ENCODE measurements at places on chromosomes 16 and 17.

- DNase-seq, result peak; percentile 41
Measured at GRCh38 chr16:735982-736453, 4.8 kb downstream of the CIAO3 start.

- peak; percentile 50 for DNase-seq
Measured at GRCh38 chr16:55711959-55712876, 56.4 kb downstream of the SLC6A2 start.

DNA sequence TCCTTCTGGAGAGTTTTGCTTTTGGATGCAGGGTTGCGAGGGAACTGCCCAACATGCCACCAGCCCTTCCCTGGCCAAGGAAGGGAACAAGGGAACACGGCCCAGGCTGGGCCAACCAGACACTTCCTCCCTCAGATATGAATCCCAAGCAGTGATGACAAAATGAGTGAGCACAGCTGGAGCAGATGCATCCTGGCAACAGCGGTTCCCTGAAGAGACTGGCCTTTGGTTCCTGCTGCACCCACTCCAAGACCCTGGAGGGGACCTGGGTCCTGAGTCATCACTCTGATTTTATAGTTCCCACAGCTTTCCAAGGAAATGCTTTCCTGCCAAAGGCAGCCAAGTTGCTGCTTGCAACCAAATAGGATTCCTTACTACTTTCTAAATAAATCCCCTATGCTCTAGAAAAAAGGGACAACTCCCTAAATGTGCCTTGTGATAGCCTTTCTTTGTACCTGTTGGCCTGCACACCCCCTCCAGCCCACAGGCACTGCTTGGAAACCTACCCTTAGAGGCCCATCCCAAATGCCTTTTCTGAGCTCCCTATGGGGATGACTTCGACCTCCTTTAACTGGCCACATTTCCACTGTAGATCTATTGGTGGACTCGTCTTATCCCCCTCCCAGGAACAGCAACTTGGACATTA lies 5.3 kb downstream of the ST3GAL2 start:
- no peak for DNase-seq

DNA sequence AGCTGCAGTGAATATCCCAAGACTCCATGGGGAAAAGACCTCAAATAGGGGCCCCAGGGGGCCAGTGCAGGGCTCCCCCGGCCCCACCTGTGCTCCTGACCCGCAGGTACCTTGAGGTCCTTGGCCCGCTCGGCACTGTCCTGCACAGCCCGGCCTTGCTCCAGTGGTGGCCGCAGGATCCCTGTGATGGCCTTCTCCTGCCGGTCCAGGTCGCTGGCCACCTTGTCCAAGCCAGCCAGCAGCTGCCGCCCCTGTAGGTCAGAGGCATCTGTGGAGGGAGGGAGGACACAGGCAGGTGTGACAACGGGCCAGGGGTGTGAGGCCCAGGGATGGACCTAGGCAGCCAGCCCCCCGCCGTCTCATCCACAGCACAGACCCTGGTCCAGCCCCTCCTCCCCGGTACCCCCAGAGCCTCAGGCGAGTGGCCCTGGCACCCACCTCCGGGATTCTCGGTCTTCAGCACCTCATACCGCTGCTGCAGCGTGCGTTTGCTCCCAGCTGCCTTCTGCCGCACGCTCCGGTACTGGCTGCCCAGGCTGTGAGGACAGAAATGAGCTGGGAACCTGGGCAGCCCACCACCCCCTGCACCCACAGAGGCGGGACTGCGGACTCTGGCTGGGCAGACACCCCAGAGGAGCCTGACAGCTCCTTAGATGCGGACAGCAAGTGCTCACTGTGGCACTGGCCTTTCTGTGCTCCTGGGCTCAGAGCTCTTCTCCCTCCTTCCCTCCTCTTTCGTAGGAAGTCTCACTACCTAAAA lies 43.7 kb downstream of the PPL start:
- DNase-seq, result no peak

DNA sequence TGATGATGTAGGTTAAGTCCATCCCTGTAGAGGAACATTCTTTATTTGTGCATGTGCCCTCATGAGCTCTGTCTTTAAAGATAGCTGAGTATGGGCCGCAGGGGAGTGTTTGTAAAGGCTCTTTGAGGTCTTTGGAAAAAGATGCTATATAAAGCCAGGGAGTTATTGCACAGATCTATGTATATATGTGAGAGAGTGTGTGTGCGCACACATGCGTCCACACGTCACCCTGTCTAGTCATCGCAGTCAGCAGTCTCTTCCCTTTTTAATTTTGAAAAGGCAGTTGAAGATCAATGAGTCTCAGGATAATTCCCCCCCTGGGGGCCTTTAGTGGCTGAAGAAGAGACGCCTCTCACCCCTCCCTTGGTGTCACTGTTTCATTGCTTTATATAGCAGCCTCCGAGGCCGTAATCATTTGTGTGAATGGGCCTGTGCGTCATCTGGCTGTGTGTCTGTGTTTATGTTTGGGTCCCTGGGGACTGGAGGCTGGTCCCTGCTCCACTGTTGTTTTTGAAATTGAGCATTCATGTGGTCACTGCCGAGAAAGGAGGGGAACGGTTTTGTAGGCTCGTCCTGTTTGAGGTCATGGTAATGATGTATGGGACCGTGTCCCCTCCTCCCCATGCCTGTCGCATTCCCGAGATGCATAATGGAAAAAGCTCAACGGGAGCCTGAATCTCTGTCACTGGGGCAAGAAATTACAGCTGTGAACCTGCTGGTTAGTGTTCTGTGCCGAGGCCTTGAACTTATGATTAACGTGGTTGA lies 143.9 kb downstream of the SNX29 start:
- DNase-seq, result no peak

DNA sequence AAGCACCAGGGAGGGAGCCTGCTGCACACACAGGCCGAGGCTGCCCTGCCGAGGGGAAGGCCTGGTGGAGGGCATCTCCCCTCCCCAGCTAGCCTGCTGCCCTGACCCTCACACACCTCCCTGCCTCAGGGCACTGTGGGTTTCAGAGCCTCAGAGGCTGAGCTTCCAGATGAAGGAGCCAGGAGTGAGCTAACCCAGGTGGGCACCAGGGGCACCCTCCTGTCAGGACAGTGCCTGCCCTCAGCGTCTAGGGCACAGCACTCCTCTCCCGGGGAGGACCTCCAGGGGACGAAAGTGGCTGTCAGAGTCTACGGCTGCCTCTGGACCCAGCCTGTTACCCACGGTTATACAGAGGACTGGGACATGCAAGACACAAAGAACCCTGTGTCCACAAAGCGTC lies 22.8 kb upstream of the DLX4 start:
- DNase-seq, result no peak

DNA sequence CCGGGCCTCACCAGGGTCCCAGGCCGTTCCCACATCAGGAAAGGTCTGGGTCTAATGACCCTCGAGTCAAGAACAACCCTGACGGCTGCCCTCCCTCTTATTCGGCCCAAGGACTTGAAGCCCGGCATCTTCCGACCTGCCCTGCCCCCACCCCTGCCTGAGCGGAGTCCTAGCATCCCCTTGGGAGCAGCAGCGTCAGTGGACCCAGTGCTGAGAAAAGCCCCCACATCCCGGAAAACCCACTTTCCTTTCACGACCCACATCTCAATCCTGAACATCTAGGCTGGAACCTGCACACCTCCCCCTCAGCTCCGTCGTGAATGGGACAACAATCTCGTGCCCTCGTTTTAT lies 769 bp downstream of the TMEM88 start:
- DNase-seq, result no peak

- DNase-seq, result no peak
Measured at GRCh38 chr17:8209907-8210760, at the start of gene AURKB. Gene AURKB (minus strand): TSS chr17:8210575. CDS start chr17:8210224, 351 bp downstream.

GRCh38 chr16:75216127-75216526 lies 2.7 kb upstream of the CTRB1 start:
- no peak for DNase-seq

DNA sequence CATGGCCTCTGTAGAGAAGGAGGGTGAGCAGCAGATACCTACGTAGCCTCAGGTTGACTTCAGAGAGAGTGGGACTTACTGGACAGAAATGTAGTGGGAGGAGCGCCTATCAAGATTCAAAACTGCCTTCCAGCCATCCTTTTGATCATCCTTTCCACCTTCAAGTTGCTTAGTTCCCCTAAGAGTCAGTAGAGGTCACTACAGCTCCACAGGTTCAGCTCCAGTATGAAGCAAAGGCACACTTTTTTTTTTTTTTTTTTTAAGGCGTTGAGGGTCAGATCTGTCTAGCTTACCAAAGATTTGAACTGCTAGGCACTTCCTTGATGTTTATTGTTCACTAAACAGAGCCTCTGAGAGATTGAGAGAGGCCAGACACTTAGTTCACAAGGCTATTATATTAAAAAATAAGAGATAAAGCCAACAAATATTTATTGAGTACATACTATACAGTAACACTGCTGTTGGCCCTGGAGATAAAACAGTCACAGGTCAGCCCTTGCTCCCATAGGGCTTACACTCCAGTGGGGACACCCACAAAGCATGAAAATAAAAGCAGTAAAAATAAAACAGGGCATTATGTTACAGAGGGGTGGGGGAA lies 3.1 kb downstream of the RNF227 start:
- no peak for DNase-seq

GRCh38 chr16:51024703-51025102 lies 126.4 kb downstream of the SALL1 start:
- DNase-seq, result no peak

GRCh38 chr17:34758718-34759117 lies 179.3 kb downstream of the TMEM132E start:
- no peak for DNase-seq

DNA sequence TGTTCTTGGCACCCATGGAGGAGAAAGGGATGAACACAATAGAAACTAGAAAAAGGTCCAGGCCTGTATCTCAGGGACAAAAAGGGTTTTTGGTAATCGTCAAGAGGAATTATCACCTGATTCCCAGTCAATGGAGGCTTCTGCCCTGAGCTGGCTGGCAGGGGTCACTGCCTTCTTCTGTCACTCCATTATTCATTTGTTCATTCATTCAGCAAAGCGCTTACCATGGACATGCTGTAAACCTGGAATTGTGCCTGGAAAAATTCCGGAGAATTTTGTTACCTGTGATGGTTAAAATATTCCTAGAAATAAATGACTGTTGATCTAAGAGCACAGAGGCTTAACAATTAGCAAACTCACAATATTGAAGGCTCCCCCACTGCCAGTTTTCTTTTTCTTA lies 212.3 kb downstream of the SHISA9 start:
- DNase-seq, result no peak

DNA sequence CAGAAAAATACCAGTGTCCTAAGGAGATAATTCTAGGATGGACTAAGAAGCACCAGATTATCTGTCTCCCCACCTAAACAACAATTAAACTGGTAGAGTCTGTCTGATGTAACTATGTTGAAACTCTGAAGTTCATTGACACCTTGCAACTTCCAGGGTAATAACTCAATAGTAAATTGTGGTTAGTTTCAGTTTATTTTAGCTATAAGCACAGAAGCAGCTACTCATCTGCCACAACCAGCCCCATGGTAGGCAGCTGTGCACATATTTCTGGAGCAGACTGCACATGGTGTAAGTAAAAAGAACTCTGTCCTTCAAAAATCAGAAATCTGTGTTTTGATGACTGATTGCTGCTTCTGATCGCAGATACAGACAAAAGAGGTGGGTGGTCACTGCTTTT lies 852.1 kb downstream of the CDH11 start:
- no peak for DNase-seq

DNA sequence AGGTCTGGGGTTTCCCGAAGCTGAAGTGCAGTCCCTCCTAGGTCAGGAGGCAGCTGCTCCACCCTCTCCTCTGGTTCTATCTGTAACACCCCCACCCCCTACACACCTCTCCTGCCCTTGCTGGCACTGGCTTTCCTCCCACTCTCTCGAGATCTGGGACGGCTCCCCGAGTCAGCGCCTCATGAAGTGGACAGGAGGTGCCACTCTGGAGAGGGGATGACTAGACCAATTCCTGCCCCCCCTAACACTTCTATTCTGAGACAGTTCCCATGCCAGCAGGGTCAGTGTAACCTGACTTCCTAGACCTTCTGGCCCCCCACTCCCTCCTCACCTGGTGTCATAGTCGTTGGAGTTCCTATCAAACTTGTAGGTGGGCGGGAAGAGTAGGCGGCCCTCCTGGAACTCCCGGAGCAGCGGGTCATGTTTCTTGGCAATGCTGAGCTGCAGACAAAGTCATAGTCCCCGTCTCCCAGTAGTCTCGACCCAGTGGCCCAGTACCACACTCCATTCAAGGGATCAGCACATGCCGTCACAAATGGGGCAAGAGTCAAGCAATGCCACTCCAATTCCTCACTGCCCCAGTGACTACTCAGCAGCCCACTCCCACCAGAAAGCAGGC lies 9.7 kb downstream of the INPP5K start:
- DNase-seq, result no peak

GRCh38 chr17:80455336-80455710 lies 21.1 kb downstream of the NPTX1 start:
- DNase-seq, result no peak

GRCh38 chr17:48351911-48352332 lies 78.1 kb downstream of the SKAP1 start:
- DNase-seq, result no peak

- DNase-seq, result no peak
Measured at GRCh38 chr17:43873091-43873490, 26.1 kb downstream of the CD300LG start.

- no peak for DNase-seq
Measured at GRCh38 chr16:59021751-59022150, 287.6 kb upstream of the GOT2 start.

- DNase-seq, result no peak
Measured at GRCh38 chr17:64571746-64572145, 65.0 kb downstream of the CEP95 start.

GRCh38 chr17:50664788-50665458 lies 30.2 kb downstream of the ABCC3 start:
- no peak for DNase-seq

DNA sequence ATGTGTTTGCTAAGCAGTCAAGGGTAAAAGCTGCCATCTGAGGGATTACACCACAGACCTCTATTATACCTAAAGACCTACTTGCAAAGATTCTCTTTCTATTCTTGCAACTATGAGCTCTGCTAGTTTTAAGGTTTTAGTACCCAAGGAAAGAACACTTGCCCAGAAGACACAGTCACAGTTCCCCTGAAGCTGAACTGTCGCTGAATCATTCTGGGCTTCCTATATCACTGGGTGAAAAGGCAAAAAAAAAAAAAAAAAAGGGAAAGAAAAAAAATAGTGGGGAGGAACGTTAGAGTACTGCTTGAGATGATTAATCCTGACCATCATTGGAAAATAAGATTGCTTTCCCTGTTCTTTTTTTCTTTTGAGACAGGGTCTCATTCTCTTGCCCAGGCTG lies 37.9 kb downstream of the LYRM1 start:
- DNase-seq, result no peak
